ENCODE measurements at places on chromosomes 1 and 21.

- no peak for DNase-seq
Measured at GRCh38 chr1:79235301-79236002, 228.9 kb upstream of the ADGRL4 start.

- no peak for DNase-seq
Measured at GRCh38 chr1:90474158-90474557, 242.9 kb downstream of the BARHL2 start.

- no peak for DNase-seq
Measured at GRCh38 chr1:152513081-152513480, 1.2 kb upstream of the CRCT1 start.

- DNase-seq = no peak
Measured at GRCh38 chr1:84758968-84759491, 68.8 kb upstream of the SSX2IP start.

GRCh38 chr1:93694819-93695218 lies 13.2 kb upstream of the BCAR3 start:
- DNase-seq = no peak

GRCh38 chr1:48047116-48047515 lies 49.9 kb upstream of the TRABD2B start:
- DNase-seq = no peak

GRCh38 chr1:7651203-7651602 lies 119.9 kb upstream of the VAMP3 start:
- no peak for DNase-seq
